ENCODE measurements at places on chromosomes 11 and 22.

DNA sequence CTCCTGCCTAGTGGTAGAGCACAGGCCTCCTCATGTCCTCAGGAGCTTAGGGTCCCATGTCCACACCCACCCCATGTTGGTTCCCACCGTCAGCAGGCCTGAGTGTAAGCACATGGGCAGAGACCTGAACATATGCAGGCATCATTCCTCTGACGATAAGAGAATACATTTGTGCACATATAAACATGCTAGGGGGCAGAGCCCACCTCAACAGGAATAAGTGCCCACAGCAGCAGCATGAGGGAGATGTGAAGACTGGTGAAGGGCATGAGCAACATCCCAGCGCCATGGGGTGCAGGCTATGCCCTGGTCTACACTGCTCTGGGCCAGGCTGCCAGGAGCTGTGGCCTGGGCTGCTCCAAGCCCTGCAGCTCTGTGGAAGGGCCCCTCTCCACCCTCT is 16.9 kb downstream of the ADORA2A start:
- DNase-seq, result no peak

DNA sequence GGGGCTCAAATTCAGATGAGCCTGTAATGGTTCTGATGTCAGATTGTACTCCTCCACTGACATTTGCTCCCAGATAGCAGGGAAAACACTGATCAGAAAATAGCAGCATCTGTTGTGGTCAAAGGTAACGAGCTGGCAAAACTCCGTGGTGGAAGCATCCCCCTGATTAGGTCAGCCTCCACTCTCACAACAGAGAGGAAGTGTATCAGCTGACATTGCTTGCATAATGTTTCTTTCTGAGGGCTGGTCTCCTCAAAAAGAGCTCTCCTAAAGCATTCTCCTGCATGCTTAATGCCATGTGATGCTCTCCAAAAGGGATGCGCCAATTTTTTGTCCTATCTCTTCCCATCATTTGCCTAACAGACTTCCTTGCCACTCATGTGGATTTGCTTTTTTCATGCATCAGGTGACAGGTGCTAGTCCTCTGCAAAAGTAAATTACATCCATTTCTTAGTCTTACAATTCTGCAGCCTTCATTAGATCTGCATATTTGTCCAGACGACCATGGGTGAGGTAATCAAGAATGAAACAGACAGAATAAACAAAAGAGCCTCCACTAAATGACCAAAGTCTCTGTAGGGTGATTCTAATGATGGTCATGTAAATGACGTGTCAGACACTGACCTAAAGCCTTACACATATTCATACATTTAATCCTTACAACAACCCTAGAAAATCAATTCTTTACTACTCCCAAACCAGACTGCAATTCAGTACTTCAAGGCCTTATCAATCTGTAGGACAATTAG is 6.4 kb upstream of the TENM4 start:
- no peak for DNase-seq

DNA sequence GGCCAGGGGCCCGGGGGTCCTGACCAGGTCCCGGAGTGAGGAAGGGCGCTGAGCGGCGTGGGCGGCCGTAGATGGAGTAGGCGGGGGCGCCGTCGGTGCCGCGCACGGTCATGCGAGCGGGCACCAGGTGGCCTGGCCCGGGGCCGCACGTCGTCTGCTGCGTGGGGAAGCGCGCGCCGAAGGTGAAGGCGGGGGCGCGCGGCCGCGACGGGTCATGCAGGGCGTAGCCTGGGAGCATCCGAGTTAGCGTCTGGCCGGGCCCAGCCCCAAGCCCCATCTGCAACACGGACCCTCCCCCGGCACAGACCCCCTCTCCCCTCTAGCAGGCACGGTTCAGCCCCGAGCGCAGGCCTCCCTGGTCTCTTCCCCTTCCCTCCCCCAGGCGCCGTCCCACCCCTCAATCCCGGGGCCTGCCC is 1.7 kb upstream of the TYMP start:
- DNase-seq, result no peak

DNA sequence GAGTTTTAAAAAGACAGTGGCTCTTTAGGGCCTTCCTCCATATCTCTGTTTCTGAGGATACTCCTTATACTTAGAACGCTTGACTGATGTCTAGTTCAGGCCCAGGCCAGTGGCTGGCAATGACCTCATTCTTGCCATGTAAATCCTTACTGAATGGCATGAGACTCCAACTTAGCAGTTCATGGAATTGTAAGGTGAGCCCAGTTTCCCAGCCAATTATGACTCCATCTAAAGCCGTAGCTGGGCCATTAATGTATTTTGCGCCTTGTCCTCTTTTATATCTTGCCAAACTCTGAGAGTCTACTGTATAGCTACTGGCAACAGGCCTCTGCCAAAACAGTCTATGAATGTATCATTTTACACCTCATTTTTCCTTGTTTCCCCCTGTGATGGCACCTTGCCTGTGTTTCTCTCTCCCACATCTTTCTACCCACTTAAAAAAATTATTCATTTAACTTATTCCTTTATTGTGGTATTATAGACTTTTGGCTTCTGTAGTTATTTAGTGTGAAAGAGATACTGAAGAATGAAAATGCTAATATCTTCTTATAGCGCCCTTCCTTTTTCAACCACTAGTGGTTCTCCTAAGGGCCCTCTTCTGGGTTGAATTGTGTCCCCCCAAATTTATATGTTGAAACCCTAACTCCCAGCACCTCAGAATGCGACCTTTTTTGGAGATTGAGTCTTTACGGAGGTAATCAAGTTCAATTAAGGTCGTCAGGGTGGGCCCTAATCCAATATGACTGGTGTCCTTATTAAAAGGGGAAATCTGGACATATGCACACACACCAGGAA is 67.4 kb downstream of the ZNRF3 start:
- no peak for DNase-seq

DNA sequence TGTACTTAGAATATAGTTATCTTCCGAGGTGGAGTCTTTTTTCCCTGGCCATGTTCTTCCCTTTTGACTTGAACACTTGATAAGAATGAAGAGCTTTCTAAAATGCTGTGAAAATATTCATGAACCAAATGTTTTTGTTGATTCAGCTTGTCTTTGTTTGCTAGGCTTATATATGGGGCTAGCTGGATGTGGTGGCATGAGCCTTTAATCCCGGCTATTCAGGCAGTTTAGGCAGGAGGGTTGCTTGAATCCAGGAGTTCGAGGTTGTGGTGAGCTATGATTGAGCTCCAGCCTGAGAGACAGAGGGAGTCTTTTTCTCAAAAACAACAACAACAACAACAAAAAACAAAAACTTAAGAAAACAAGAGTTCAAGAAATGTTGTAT is 23.1 kb downstream of the CBL start:
- no peak for DNase-seq

DNA sequence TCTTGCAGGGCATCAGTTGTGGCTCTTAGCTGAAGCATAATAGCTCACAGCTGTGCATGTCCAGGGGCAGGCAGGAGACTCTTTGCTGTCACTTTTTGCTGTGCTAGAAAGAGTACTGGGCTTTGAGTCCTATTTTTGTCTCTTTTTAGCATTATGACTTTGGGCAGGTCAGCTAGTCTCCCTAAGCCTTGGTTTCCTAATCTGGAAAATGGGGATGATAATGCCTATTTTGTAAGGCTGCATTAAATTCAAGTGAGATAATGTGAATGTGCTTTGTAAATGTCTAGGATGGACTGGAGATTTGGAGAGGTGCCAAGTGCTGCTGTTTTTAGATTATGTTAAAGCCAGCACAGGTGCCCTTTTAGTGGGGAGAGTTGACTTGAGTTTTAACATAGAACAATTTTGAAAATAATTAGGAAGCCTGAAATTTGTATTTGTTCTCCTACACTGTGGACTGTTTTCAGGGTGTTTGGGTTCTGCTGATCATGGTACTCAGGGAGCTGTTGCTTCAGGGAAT is 19.1 kb downstream of the CABIN1 start:
- no peak for DNase-seq

GRCh38 chr22:35797411-35797810 is 79.7 kb downstream of the APOL5 start:
- no peak for DNase-seq

GRCh38 chr11:114319716-114320328 is 23.6 kb downstream of the NNMT start:
- no peak for DNase-seq

GRCh38 chr11:61718621-61719302 is 33.7 kb upstream of the MYRF start:
- DNase-seq, result no peak
